Amniotic epithelial cell (primary cell): ENCODE measurements at places on chromosomes 2 and 18.
A peak's percentile ranks its signal among the peaks of the same experiment; 100 is the strongest.

GRCh38 chr2:202056611-202057010, 16.4 kb upstream of the KIAA2012 start:
- DNase-seq = no peak

GRCh38 chr2:72118386-72118785, 29.3 kb downstream of the CYP26B1 start:
- no peak for DNase-seq

- no peak for DNase-seq
Measured at GRCh38 chr2:49286726-49287125, 132.4 kb upstream of the FSHR start.

DNA sequence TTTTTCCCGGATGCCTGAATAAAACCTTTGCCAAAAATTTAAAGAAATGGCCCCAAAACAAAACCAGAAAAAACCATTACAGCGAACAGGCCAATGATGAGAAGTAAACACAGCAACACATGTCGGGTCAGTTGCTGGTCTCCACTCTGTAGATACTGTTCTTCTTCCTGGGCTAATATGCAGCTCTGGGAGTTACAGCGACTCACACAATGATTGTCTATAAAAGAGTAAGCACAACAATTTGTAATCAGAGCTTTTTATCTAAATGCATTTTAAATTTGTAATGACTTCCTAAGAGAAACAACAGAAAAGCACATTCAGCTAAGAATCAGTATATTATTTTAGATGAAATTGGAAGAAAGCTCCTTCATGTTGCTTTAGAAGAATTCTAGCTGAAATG, 40.3 kb downstream of the GPR155 start:
- DNase-seq = no peak

DNA sequence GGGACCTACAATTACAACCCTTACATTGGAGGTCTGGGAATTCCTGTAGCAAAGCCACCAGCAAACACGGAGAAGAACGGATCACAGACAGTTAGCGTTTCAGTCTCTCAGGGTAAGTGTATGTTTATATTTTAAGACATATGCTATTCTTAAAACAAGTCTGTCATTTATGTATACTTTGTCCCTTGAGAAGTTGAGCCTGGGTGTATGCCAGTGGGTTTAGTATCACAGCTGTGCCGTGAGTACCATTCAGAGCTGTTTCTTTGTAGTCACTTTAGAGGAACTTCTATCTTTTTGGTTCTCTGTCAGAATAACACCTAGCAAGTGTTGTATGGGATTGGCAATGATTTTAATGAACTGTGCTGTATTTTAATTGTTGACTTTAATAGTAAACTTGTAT, 125.6 kb downstream of the BIRC6 start:
- no peak for DNase-seq

DNA sequence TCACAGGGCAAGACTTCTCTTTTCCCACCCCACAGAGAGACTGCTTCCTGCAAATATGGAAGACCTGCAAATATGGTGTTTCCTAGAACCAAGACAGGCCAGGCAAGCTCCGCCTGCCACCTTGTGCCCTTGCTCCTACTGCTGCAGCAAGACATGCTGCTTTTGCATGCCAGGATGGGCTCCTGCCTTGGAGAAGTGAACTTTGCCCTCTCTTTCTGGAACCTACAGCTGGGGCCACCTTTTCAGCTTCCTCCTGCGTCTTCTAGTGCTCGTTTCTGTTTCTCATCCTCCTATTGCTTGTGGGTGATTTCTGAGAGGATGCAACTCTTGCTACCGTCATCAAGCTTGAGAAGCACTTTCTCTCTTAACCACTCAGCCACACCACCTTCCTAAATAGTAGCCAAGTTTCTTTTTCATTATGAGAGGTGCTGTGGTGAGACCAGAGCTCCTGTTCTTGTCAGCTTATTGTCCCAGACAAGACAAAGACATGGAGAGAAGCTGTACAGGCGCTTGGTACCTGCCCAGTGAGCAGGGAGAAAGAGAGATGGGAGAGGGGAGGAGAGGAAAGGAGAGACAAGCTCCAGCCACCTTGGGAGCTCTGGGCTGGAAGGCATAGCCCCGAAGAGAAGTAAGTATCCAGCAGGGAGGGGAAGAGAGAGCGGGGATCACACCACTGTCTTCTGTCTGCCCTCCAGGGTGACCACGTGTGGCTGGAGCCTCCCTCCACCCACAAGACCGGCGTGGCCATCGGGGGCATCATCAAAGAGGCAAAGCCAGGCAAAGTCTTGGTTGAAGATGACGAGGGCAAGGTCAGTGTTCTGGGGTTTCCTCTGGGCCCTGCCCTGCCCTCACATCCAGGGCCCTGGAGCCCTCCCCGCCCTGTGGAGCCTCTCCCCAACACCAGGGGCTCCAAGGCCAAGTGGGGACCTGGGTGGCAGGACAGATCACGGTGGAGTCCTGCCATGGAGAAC, 28.3 kb downstream of the MYO7B start:
- DNase-seq = no peak

GRCh38 chr2:212032032-212032431, 506.6 kb downstream of the ERBB4 start:
- DNase-seq = peak; percentile 69
